H4 (cell line): ENCODE measurements at places on chromosomes 4 and X. TPM values are rescaled to one million over a fixed set of nuclear protein-coding genes. Genes with fewer than 3 reads are reported as not detected.

Gene CENPVL1
- total RNA-seq: not detected in 2 replicates

DNA sequence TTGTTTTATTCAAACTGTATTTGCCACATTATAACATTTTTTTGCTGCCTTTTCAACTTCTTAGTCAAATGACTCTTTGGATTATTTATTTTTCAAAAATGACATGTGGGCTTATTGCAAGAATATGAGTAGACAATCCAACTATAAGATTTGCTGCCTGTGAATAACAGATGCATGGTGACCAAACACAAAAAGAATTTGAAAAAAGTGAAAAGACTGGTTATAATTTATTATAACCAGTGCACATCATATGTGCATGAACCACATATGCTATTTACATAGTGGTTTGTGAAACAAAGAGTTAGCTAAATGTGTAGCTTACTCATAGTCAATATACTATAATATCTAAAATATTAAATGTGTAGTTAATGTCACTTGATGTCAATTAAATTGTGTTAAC is 2086.8 kb downstream of the ARAP2 start:
- DNase-seq: no peak

Gene DGAT2L6
- total RNA-seq: not detected in 2 replicates

DNA sequence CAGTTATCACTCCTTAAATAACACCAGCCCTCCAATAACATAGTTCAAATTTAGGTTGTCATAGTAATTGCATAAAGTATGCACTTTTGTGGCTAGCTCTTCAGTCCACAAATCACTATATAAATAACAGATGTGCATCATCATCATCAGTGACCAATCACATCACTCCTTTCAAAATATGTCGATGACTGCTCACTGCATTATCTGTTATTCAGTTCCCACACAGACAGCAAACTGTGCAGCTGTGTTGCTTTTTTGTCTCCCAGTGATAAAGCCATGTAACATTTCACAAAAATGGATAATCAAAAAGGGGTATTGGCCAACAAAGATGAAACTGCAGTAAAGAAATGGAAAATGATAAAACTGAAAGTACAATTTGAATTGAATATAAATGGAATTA is 205.4 kb downstream of the DCLK2 start:
- DNase-seq: peak; percentile 52

Gene JADE3
- 4.6 and 5.6 TPM in 2 replicates for total RNA-seq

DNA sequence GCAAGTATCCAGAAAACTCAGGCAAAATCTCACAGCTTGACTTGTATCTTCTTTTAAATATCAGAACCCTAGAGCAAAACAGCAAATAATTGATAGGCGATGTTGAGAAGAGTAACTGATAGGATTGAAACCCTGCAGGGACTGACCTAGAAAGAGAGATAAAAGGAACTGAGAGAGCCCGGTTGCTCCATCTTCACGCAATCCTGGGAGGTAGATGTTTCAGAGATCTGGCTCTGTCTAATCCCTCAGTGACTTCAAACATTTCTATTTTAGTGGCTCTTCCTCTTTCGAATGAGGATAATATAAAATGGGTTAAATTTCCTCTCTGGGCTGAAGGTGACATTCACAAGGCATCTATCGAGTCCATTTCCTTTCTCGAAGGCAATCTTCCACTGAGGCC is 39.3 kb upstream of the RPL34 start:
- no peak for DNase-seq

Gene BTK
- total RNA-seq: not detected in 2 replicates

DNA sequence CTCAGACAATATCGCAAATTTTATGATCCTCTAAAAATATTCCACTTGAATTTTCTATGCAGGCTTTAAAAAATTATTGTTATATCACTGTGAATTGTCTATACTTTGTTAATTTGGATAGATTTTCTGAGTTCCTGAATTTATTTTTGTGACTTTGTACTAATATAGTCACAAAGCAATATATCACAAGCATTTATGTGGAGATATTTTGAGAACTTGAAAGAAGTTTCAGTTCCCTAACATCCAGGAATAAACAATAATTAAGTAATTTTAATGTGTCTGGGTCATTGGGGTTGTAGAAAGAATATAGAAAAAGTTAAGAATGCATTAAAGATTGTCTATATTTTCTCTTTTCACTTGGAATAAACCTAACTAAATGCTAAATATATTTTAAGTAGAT is 32.0 kb downstream of the CXCL8 start:
- DNase-seq: no peak

- no peak for DNase-seq
These were observed 32.7 kb upstream of the NKRF start for GRCh38 chrX:119638725-119639471.

DNA sequence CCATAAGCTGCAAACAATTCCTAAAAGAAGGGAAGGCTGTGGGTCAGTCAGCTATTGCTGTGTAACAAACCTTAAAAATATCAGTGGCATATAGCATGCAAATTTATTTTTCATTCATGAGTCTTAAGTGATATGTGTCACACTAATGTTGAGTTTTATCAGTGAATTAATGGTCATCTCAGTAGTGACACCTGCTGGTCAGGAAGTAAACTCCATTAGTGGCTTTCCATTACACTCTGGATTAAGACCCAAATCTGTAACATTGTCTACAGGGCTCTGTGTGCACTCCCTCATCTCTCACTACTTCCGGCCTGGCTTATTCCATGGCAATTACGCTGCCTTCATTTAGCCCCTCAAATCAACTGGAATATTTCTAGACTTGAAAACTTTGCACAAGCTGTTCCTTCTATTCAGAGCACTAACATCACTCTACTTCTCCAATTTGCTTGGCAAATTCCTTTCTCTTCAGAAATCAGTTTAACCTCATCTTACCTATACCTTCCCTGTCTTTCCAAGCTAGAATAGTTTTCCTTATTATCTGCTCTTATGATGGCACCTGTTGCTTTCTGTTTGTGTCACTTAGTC is 217.3 kb upstream of the TAPT1 start:
- peak; percentile 62 for DNase-seq

Gene FBXW7
- total RNA-seq: 10.0 and 17.9 TPM in 2 replicates

Gene RP2
- 14.8 and 17.4 TPM in 2 replicates for total RNA-seq

- peak; percentile 7 for DNase-seq
These were observed 283.5 kb downstream of the CAMK2D start for GRCh38 chr4:113478032-113478431.

GRCh38 chr4:22048323-22048722 is 99.8 kb upstream of the KCNIP4 start:
- DNase-seq: no peak

- DNase-seq: no peak
These were observed 43.9 kb downstream of the TMEM154 start for GRCh38 chr4:152635851-152636250.

Gene SRPX
- 67.8 and 72.3 TPM in 2 replicates for total RNA-seq

Gene NONO
- total RNA-seq: 332 and 408 TPM in 2 replicates

DNA sequence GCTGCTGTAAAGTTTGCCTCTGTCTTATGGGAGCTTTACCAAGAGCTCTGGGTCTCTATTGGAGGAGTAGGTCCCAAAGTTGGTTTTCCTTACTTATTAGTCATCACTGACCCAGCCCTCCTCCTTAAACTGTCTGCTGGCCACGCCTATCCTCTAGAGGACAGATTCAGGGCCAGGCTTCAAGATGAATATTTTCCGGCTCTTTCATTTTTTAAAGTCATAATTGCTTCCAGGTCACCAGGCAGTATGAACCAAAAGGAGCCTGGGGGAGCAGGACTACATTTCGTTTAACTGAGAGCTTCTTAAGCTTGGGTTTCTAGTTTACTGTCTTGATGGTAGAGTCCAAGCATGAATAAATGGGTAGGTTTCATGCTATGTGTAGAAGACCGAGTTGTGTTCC is 13.7 kb downstream of the BCORL1 start:
- DNase-seq: no peak

GRCh38 chr4:124322234-124323065 is 390.1 kb downstream of the ANKRD50 start:
- peak; percentile 38 for DNase-seq

Gene ASB12
- total RNA-seq: not detected in 2 replicates

Gene VCX3A
- 160 and 182 TPM in 2 replicates for total RNA-seq

GRCh38 chrX:105706041-105706440 is 116.3 kb upstream of the NRK start:
- no peak for DNase-seq

DNA sequence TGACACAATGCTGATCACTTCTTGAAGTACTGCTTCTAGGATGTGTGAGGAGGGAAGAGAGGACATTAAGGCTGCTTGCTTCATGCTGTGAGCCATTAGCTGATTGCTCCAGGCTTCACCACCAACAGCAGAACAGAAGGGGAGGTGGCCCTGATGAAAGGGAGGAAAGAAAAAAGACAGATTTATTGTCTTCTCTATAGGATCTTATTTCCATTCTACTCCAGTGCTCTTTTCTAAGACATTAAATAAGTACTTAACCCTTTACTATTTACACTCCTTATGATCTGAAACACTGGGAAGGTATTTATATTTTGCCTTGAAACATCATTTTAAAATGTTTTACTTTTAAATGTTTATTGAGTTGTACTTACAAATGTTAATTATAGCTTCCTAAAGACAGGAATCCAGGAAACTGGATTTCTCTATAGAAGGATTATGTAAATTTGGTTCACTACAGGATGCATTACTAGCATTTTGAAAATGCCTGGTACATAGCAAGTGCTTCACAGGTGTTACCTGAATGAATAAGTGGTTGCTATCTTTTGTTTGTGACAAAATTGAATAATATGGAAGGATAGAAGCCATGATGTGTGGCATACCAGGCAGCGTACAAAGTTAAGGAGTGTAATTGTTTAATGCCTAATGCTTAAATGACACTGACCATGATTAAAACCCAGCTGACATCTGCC is 680.9 kb upstream of the ATOH1 start:
- DNase-seq: no peak

DNA sequence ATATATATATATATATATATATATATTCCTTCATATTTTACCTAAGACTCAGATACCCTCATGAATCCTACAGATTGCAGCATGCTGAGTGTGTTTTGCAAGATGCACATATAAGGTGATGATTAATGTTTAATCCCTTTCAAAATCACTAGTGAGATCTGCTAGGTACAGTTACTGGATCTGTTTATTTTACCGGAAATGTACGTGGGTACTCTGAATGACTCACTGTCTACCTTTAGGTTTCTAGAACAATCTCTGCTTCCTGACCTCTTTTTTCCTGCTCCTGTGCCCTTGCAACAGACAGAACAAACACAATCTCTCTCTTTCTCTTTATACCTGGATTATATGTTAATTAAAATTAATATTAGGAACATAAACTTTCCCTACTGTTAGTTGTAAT is 379.6 kb downstream of the FAM133A start:
- DNase-seq: peak; percentile 9

DNA sequence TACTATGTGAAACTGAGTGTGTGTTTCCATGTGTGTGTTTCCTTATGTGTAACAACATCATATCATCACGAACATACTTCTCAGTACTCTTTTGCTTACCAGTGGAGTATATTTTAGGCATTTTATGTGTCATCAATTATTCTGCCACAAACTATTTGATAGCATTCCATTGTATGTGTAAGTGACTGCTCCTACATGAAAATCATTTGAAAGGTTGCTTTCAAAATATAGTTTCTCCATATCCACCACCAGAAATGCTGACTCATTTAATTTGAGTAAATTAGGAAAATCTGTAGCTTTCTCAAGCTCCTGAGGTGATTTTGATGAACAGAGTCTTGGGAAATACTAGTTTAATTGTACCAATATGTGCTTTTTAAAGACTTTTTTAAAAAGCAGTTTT is 376.2 kb downstream of the PCDH18 start:
- DNase-seq: no peak

- no peak for DNase-seq
These were observed 23.7 kb upstream of the LRAT start for GRCh38 chr4:154720123-154720522.

- DNase-seq: no peak
These were observed 49.2 kb downstream of the SEL1L3 start for GRCh38 chr4:25813448-25814106.

- DNase-seq: no peak
These were observed 478.7 kb upstream of the GALNTL6 start for GRCh38 chr4:171334549-171334948.

GRCh38 chr4:95798727-95799126 is 41.2 kb upstream of the PDHA2 start:
- no peak for DNase-seq

Gene SPATA4
- total RNA-seq: not detected in 2 replicates

Gene CT83
- not detected in 2 replicates for total RNA-seq

DNA sequence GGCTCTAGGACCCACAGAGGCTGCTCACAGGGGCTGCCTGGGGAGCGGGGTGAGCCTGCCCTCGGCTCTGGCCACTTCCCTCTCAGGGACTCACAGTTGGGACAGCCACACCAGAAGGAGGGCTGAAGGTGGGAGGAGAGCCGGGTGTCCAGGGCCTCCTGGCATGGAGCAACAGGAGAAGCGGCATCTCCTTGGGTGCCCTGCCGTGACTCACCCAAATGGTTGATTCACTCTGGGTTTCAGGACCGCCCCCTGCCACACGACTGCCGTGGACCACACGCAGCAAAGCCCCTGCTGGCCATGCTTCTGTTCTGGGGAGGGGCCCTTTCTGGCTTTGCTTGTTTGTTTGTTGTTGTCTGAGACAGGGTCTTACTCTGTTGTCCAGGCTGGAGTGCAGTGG is 86.0 kb upstream of the AFAP1 start:
- DNase-seq: no peak

Gene COX7B2
- total RNA-seq: not detected in 2 replicates

GRCh38 chr4:90184560-90184959 is 57.4 kb downstream of the CCSER1 start:
- no peak for DNase-seq

Gene USP17L28
- total RNA-seq: not detected in 2 replicates

GRCh38 chr4:99847362-99847976 is 30.8 kb downstream of the DAPP1 start:
- no peak for DNase-seq

- no peak for DNase-seq
These were observed 88.9 kb upstream of the CITED1 start for GRCh38 chrX:72394518-72395170.

- DNase-seq: no peak
These were observed 62.1 kb downstream of the CLCN3 start for GRCh38 chr4:169682372-169683047.
